ENCODE measurements at places on chromosomes 4 and X. TPM values are rescaled to one million over a fixed set of nuclear protein-coding genes. Genes with fewer than 3 reads are reported as not detected.

DNA sequence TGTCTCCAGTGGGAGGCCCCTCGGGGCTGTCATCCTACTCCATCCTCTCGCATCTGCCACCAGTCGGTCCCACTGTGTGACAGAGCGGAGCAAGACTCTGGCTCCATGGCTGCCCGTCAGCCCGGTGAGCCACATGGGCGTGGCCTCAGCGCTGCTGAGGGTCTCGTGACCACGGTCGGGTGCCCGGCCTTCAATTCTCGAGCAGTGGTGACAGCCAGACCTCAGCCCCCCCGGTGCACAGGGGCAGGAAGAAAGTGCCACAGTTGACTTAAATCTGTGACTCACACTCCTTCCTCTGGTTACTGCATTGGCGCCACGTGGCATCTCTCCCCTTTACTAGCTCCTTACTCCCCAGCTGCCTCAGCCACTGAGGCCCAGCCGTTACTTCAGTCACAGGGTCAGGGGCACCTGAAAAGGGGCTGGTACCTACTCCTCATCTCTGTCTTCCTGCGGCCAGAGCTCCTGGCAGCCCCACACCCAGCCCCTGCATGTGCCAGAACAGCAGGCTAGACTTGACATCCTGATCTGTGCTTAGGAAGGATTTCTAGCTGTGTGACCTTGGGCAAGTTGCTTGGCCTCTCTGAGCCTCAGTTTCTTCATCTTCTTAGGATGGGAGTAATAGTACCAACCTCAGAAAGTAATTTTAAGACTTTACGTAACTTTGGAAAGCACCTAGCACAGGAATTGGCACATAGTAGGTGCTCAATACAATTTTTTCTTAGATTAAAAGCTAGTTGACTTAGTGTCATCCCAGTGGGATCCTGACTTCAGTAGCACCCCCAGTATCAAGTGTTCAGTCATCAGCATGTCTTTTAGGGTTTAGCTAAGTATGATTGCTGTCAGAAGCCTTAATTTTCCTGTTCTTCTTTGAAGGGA lies 66.1 kb downstream of the TNIP2 start:
- peak; percentile 90 for DNase-seq

DNA sequence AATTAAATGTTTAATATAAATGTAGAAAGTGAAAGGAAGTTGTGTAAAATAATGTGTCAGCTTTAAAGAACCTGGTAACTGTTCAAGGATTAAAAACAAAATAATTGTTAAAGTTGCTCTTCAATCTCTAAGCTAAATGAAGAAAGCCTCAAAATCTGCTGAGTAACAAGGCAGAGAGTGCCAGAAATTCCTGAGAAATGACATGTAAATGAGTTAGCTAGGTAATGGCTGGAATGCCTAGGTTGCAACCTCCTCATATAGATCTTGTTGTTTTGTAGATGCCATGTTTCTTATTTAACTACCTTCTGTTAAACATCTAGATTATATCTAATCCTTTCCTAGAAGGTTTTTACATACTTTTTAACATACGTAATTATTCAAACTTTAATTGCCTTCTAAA lies 763.6 kb upstream of the AGA start:
- DNase-seq = no peak

DNA sequence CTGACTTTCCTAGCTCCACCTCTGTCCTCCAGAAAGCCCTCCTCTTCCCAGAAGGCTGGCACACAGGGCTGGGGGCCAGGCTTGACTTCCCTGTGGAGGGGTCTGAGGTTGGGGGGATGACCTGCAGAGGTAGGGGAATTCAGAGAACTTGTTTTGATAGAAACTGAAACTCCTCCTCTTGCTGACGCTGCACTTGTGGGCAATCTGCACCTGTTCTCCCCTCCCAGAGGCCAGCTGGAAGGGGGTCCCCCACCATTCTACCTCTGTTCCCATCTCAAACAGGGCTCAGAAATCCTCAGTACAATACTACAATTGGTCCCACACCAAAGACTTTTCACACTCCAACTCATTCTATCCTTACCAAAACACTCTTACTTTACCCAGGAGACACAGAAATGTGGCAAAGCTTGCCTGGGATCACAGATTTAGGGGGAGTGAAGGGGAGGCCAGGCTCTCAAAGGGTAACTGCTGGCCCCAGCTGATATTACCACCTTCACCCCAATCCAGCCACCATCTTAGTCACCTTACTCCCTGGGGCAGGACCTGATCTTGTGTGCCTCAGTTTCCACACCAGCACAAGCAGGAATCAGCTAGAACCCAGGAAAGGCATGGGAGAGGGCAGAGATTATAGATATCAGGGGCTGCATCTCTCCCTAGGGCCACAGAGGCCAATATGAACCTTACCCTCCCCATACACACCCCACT lies 18.5 kb downstream of the OTUD5 start:
- peak; percentile 90 for DNase-seq

DNA sequence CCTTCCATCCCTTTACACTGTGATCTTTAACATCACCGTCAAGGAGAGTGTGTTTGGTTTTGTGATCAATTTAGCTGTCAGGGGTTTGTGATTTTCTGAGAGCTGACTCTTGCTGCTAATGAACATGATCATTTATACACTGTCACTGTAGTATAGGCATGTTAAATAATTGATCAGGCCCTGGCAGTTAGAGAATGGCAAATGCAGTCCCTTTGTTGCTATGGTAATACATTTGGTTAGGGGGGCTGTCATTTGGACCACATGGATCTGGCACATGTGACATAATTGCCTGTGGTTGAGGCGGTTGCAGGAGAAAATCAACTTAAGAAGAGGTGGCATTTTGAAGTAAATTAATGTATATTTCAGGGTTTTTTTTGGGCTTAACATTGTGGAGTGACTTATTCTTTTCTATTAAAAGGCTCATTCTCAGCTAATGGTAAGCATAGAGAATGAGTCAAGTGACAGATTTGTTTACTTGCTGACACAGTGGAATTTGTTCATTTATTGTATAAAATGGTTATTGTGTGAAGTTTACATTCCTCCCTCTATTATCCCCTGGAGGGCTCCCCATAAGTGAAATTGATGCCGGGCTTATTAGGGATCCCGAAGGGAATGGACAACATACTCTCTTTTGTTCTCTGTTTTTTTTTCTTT lies 114.0 kb downstream of the FHIP1A start:
- DNase-seq = no peak

GRCh38 chr4:101198682-101199339 lies 148.5 kb downstream of the PPP3CA start:
- DNase-seq = no peak

- no peak for DNase-seq
These were observed 19.9 kb downstream of the IQSEC2 start for GRCh38 chrX:53261355-53261972.

DNA sequence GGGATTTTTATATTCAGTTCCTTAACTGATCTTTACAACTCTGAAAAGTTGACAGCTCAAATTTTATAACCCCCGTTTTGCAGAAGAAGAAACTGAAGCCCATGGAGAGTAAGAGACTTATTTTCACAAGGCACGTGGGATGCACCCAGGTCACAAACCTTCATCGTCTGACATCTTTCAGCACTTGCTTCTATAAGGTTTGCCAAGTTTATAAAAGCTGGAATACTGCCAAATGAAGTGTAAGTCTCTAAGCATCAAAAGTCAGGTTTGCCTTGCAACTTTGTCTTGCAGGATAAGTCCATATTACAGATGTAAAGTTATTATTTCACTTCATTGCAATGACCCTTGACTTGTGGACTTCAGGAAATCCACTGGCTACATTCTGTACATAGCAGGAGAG lies 6.3 kb upstream of the KCNIP4 start:
- DNase-seq = no peak

DNA sequence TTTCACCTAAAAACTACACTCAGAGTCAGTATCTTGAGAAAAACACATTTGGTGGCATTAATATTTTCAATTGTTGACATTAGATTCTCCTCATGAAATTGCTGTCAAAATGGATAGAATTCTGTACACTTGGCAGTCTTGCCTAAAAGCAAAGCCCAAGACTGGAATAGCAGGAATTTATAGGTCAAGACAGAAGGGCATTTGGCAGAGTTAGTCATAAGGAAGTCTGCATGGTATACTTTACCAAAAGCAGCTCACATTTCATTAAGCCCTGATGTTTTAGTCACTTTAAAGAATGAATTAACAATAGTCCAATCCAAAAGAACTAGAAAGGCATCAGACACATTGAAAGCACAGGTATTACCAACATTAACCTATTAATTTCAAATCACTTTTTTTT lies 7.1 kb downstream of the CCDC160 start:
- no peak for DNase-seq

DNA sequence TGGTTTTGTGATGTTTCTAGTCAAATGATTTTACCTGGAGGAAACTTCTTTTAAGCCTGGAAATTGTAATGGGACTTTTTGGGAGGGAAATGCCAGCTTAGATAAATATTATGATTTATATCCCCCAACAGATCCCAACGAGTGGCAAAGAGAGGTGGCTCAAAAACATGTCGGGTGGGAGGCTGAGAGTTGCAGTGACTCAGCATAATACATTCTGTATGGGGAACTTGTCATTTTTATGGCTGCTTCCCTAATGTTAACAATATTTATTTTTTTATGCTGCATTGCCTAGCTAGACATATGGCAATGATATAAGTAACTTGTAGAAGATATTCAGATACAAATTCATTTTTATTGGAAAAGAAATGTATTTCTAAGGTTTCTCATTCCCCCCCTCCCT lies 219.0 kb downstream of the ARHGAP10 start:
- DNase-seq = no peak

DNA sequence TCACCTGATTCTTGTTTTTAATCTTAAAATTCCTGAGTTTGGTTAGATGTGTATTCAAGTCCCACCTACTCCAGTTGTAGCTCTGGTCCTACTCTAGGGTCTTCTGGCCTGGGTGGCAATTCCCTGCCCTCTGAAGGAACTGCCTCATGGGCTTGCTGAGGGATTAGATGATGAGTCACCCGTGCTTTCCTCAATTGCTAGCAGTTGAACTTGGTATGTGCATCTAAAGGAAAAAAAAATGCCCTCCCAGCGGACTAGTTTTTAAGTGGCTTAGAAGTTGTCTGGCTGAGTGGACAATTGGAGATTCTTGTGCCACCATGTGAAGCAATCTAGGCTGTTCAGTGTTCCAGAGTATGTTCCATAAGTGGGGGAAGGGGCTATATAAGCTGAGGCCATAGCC lies 127.0 kb downstream of the CCNG2 start:
- no peak for DNase-seq

- no peak for DNase-seq
These were observed 31.0 kb downstream of the NSDHL start for GRCh38 chrX:152861826-152862225.

GRCh38 chr4:100504086-100504874 lies 13.5 kb downstream of the EMCN start:
- no peak for DNase-seq

DNA sequence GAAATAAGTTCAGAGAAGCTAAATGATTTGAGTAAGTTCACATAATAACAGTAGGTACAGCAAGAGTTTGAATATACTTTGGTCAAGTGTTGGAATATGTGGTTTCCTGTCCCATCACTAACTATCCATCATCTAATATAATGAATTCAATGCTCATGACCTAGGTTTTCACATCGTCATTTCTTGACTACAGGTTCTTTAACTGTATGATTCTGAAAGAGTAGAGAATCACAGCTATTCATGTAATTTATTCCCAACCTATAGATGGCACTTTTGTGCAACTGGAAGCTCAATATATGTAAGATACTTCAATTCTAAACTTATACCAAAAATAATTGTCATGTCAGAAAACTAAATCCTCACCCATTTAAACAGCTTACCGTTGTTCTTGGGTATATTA lies 53.1 kb downstream of the TIGD2 start:
- no peak for DNase-seq

FAM241A gene
- polyA plus RNA-seq = 0.85 TPM

SSX2B gene
- polyA plus RNA-seq = not detected

ING2 gene
- 7.8 TPM for polyA plus RNA-seq

SLITRK4 gene
- polyA plus RNA-seq = not detected

DIPK2B gene
- polyA plus RNA-seq = not detected

All from B cell (primary cell).